ENCODE measurements at places on chromosomes 7 and 10.
A peak's percentile ranks its signal among the peaks of the same experiment; 100 is the strongest.

DNA sequence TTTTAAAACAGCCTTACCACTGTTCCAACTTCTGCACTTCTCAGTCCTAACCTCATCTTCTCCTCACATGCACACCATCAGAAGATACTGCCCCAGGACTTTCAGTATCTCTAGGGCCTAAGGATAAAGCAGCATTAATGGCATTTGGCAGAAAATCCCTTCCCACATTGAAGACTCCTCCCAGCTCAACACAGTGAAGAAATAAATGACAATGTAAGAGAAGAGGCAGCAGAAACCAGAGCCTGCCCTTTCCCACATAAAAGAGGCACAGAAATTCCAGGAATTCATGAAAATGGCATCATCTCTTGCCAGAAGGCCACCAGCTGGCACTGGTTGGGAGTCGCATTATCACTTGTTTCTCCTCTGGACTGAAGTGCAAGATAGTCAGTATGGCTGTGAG is 3.7 kb downstream of the GCC1 start:
- DNase-seq: no peak

GRCh38 chr10:13536674-13537366 is 8.0 kb upstream of the BEND7 start:
- DNase-seq: no peak

DNA sequence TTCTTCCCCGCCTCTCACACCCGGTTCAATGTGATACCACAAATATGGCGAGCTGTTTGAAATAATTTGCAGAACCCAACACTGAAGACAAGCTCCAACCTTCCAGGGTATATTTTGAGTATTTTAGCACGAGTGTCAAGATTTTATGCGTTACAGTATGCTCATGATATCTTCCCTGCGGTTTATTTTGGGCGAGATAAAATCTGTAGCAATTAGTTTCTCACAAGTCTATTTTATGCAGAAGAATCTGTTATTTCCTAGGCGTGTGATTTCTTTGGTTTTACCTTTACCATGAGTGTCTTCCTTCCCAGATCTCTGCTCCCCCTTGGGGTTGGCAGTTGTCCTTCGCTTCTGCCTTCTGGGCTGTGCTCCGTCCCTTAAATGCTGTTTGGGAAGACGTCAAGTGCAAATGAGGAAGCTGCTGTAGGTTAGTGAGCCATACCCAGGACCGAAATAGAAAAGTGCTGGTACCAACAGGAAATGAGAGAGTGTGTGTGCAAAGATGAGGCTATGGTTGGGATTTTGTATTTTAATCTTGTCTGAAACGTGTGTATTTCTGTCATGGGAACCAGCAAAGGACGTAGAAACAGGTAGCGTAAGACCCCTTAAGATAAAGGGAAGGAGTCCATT is 299.8 kb downstream of the KLF6 start:
- peak; percentile 26 for DNase-seq

- DNase-seq: no peak
Measured at GRCh38 chr7:48355346-48355745, 184.1 kb downstream of the ABCA13 start.

DNA sequence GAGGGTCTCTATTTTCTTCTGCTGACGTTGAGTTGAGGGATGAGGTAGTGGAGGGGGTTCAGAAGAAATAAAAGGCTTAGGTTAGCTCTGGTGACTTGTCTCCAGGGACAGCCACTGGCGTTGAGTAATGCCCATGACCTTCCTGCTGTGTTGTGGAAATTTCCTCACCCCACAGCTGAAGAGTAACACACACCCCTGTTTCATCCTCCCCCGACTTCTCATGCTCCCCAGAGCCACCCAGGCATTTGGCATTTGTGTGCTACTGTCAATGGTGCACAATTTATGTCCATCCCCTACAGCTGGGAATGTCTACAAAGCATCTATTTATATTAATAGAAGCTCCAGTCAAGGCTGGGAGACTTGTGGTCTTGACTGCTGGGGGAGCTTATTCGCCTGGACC is 4.7 kb upstream of the TMEM72 start:
- no peak for DNase-seq

DNA sequence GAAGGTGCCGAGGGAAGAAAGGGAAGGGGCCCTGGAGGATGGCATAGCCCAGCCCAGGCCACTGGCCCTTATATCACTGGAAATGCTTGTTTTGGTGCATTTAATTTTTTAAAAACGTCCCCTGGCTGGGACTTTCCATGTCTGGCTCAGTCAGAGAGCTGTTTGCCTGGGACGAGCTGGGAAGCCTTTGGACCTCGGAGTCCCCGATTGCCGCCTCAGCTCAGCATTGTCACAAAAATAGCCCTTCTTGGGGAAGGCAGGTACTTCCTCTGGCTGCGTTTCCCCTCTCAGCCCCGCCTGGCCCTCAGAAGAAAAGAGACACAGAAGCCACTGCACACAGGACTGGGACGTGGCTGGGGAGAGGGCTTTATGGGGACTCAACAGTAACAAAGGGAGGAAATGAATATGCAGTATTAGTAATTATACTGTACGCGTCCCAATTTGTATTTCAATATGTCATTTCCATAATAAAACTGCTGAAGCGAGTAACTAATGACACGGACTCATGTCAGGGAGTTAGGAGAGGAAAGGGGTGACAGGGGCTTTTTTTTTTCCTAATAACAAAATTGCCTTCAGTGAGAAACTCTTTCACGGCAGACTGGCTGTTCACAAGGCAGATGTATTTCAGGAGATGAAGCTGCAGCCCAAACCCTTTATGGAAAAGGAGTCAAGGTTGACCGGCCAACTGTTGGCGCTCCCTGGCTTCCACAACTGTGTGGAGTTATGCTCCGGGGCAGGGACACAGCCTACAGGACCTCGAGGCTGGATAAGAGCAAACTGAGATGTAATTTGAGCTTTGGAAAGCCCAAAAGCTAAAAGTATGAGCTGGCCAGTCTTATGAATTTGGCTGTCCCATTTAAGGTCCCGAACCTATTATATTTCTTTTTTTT is 31.0 kb upstream of the MXI1 start:
- no peak for DNase-seq

GRCh38 chr7:90540406-90540805 is 55.7 kb upstream of the CDK14 start:
- no peak for DNase-seq

DNA sequence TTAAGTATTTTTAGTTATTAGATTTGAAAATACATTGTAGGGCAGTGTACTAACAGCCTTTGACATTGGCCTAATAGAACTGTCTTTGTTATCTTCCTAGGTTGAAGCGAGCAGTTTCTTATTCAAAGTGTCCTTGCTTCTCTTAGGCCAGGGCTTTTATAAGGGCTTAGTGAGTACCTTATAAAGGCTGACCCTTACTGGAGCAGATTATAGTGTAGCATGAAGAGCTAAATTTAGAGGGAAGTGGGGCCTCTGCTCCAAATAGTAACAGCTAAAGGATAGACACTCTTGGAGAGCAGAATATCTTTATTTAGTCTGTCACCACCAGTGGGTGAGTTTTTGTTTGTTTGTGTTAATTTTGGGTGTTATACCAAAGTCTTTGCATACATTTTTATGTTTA is 15.9 kb downstream of the BZW2 start:
- no peak for DNase-seq

GRCh38 chr10:99368646-99369045 is 39.5 kb downstream of the CNNM1 start:
- no peak for DNase-seq

DNA sequence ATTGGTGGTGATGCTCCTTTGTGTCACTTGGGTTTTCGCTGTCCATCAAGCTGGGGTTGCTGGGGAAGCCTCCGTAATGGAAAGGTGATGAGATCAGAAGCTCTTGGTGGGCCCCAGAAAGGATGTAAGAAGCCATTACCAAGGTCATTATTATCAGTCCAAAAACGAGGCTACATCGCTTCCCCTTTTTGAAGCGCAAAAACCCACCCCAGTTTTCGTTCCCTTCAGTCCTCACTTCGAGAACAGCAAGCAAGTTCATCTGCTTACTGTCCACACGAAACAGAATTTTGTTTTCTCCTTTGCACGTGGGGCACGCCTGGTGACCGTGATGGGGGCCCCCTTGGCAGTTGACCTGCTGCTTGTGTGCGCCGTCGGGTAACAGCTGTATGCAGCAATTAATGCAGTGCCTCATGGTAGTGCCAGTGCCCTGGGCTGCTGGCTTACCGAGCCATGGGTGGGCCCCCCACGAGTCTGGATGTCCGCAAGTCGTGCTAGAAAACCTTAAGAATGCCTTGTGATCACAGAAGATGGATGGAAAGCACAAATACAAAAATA is 47.5 kb downstream of the CHST15 start:
- no peak for DNase-seq

GRCh38 chr7:38411404-38411803 is 138.0 kb upstream of the TARP start:
- DNase-seq: no peak

GRCh38 chr10:44962870-44963738 is 3.5 kb downstream of the RASSF4 start:
- DNase-seq: no peak

DNA sequence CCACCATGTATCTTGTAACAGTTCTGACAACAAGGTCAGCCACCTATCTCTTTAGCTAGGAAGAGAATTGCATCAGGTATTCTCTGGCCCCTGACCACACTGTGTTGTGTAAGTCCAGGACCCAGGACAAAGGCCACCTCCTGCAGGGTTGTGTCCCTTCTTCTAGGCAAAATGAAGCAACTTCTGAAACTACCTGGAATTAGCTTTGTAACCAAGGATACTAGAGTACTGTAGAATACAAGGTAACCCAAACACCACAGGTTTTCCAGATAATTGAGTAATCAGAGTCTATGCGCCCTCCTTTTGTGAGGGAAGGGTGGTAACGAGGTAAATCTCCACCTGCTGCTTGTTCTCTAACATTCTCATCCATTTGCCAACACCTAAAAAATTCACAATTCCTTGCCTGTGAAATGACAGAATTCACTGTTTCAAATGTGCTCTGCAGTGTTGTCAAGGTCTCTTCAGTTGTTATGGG is 51.7 kb downstream of the SGMS1 start:
- DNase-seq: no peak

DNA sequence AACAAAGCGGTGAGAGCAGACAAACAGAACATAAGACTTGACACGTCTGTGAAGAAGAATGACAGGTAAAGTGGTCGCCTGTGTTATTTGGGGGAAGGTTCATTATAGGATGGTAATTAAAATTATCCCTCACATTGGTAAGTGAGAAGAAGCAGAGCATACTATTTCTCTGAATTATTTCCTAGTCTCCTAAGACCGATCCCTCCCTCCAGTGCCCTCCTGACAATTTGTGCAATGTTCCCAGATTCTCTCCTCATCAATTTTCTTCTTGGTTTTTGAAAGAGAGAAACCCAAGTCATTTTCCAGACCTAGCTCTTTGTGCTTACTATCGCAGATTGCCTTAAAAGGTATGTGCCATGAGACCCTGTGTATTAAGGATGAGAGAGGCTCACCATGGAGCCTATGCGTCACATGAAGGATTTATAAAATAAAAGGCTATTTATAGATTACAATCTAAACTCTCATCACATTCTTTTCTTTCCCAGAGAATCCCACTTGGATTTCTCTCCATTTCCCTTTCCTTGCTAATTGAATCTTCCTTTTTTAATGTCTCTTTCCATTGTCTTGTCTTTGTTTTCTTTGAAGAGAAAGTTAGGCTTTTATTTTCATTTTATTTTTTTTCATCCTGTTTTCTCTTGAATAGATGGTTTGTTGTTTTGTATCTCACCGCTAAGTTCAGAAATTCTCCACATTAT is 112.0 kb downstream of the PPP1R3A start:
- DNase-seq: no peak

GRCh38 chr10:96415891-96416554 is 57.2 kb upstream of the OPALIN start:
- no peak for DNase-seq

DNA sequence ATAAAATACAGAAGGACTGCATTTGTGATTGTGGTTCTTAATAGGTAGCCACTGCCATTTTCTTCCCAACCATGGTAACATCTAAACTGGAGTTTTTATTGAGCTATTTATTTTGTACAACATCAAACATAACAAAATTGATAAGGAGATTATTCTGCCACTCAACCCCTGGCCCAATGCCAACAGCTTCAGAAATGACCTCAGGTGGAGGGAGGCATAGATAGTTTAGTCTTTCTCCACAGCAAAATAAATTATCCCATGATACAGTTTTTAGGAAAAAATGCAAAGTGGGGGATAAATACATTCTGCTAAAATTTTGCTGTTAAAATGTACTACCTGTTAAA is 57.6 kb downstream of the LRRTM3 start:
- no peak for DNase-seq

GRCh38 chr7:117212969-117213877 is 109.6 kb downstream of the WNT2 start:
- DNase-seq: peak; percentile 40

DNA sequence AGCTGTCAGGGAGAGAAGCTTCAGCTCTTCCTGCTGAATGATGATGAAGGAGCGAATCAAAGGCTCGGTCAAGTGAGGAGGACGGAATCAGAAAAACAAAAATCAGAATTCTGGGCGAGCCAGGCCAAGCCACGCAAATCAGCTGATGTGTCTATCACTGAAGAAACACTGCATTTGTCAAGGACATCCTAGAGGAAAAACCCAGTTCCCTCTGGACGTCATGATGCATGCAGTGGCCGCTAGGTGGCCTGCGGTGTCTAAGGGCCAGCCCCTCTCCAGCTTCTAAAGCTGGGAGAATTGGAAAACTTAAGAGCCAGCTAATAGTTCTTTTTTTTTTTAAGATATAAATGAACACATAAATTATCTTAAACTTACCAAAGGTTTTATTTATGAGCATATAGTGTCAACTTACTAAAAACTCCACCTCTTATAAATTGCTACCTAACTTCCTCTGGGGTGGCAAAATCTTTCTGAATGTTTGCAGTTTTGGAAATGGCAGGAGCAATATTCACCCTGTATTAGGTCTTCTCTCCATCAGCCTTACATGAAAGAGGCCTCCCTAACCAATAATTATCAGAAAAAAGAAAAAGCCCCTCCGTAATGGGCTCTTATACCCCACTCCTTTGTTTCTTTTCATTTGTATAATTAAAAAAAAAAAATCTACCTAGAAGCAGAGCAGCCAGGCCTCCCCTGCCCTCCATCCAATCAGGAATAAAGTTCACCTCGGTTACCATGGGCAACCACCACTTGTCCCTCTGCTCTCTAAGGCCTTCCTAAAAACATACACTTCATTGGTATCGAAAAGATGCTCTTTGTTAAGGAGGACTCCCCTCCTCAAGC is 186.8 kb downstream of the USP6NL start:
- DNase-seq: no peak

DNA sequence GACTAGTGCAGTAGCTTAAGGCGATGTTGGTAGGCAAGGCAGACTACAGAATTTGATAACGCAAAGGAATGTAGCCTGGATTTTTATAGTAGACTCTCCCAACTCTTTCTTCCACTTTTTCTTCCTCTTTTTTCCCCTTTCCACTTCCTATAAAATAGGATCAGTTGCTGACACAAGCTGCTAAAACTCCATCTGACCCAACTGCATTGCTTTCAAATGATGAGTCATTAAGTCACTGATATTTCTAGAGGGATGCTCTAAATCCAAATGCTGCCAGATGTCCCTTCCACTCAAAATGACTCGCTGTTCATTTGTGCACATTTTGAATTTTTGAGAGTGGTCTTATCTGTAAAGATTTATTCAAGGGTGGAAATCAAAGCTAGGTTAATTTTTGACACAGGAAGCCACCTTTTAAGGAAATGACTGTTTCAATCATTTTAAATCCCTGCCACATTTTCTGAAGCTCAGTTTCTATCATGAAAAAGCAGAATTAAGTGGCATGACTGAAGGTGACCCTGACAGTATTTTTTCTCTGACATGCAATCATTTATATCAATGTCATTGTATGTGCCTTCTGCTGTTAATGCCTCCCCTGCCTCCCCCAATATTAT is 25.8 kb upstream of the SFMBT2 start:
- no peak for DNase-seq

- DNase-seq: no peak
Measured at GRCh38 chr7:68414631-68415425, 1183.4 kb upstream of the AUTS2 start.
